Natural killer cell (primary cell): ENCODE measurements at places on chromosomes 1 and 21. TPM values are rescaled to one million over a fixed set of nuclear protein-coding genes. Genes with fewer than 3 reads are reported as not detected.

GRCh38 chr1:31792116-31792515, 23.7 kb downstream of the SPOCD1 start:
- no peak overlapping the region for H3K27ac ChIP-seq
- no peak for DNase-seq
- no peaks in the 10 kb centered on the region for H3K36me3 ChIP-seq
- H3K4me3 ChIP-seq = no peak overlapping the region

- H3K27me3 ChIP-seq = no peaks in the 10 kb centered on the region
- H3K4me1 ChIP-seq = peaks cover 10% of the 10 kb centered on the region
- H3K27ac ChIP-seq = peak within 1 kb of the TSS; percentile 77
- no peaks in the 10 kb centered on the region for H3K36me3 ChIP-seq
- peak within 1 kb of the TSS; percentile 96 for H3K4me3 ChIP-seq
Measured at GRCh38 chr1:95072532-95073419, at the start of gene ALG14. TSS of gene ALG14 (minus strand) at chr1:95072951. CDS start at chr1:95072898, 53 bp downstream.

- peak overlapping the region; percentile 14 for H3K27ac ChIP-seq
- H3K4me1 ChIP-seq = peaks cover 39% of the 10 kb centered on the region
- no peaks in the 10 kb centered on the region for H3K36me3 ChIP-seq
- no peak overlapping the region for H3K4me3 ChIP-seq
Measured at GRCh38 chr1:54409156-54410142, 3.3 kb upstream of the SSBP3 start.

Gene PDZK1IP1
- not detected for total RNA-seq

DNA sequence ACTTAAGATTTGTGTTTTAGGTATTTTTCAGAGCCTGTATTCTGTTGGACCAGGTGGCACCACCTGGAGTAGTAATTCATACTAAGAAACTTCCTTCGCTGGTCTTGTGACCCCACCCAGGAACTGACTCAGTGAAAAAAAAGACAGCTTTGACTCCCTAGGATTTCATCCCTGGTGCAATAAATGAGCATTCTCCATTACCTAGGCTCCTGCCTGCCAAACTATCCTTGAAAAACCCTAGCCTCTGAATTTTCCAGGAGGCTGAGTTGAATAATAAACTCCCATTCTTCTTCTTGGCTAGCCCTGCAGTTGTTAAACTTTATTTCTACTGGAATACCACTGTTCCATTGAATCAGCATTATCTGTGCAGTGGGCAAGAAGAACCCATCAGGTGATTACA, 10.6 kb upstream of the RGS18 start:
- no peaks in the 10 kb centered on the region for H3K36me3 ChIP-seq
- H3K4me3 ChIP-seq = no peak overlapping the region
- DNase-seq = no peak
- no peak overlapping the region for H3K27ac ChIP-seq
- H3K27me3 ChIP-seq = no peaks in the 10 kb centered on the region

Gene PCBP3
- total RNA-seq = 0.50 TPM
